ENCODE measurements at places on chromosomes 2 and 18. TPM values are rescaled to one million over a fixed set of nuclear protein-coding genes. Genes with fewer than 3 reads are reported as not detected.

GRCh38 chr2:18771212-18771611, 181.8 kb upstream of the NT5C1B start:
- no peak for DNase-seq

- DNase-seq, result no peak
Observed at GRCh38 chr2:101623031-101623521, 74.4 kb upstream of the MAP4K4 start.

DNA sequence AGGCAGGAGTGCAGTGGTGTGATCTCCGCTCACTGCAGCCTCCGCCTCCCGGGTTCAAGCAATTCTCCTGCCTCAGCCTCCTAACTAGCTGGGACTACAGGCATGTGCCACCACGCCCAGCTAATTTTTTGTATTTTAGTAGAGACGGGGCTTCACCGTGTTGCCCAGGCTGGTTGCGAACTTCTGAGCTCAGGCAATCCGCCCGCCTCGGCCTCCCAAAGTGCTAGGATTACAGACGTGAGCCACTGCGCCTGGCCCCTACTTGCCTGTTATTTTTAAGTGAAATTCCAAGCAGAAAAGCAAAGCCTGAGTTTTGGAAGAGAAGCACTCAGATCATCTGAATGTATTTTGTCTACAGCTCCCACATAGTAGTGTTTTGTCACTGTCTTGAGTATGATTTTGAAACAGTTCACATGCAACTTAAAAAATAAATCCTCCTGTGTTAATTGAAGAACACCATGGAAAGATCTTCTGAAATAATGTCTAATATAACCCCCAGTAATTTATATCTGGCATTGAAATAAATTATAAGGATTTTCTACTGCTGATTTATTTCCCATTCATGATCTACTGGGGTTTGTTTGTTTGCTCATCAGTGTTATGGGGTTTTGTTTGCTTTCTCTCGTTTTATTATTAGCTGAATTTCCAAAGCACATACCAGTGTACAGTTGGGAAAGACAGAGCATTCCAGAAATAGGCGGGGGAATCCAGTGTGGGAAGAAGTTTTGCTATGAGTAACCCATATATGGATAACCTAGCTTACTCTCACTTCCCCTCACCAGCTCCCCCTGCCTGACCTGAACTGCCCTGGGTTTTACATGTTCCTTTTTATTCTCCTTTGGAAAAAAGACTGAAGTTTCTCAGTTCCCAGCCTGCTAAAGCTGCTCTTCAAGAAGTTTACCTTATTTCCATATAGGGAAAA, 80.1 kb upstream of the MAP3K20 start:
- DNase-seq, result peak; percentile 50

ORMDL1 gene
- polyA plus RNA-seq, result 38.6 TPM

DNA sequence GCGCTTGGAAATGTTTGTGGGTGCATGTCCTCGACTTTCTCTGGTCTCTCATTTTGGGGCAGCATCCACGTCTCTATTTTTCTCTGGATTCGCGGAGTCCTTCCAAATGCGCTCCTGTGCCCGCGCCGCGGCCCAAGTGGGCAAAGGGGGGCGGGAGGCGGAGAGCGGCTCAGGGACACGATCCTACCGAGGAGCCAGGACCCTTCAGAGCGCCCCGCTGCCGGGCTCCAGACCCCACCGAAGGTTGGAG, 990 bp downstream of the EPAS1 start:
- no peak for DNase-seq

ZNF407 gene
- 5.9 TPM for polyA plus RNA-seq

- no peak for DNase-seq
Observed at GRCh38 chr18:60113396-60113795, 213.6 kb downstream of the PMAIP1 start.
